ENCODE measurements at places on chromosomes 12 and 14.

GRCh38 chr14:41824441-41824840 is 217.8 kb downstream of the LRFN5 start:
- no peak for DNase-seq

DNA sequence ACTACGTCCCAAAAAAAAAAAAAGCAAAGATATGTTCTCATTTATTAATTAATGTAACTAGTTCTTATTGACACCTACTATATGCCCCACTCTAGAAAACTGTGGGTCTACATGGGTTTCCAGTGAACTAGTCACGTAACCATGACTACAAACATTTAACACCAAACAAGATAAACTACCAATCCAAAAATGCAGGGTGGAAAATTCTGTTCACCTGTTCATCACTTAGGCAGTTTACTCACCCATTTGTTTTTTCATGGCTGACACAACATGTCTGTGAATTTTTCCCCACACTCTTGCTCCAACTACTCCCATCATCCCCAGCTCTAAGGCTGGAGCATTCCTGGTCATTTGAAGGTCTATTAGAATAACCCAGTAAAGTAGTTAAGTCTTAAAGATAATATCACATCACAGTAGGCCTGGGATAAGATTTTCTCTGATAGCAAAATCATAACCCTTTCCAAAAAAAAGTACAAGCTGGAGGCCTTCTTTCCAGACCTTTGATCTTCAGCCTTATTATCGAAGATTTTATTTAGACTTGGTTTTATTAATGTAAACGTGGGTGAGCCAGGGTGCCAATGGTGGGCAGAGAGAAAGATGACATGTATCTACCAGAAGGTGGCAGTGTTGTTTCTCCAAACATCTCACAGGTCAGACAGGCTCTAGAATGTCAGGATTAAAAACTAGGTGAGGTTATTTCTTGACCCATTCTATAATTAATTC is 61.6 kb upstream of the DAAM1 start:
- DNase-seq: peak; percentile 23

DNA sequence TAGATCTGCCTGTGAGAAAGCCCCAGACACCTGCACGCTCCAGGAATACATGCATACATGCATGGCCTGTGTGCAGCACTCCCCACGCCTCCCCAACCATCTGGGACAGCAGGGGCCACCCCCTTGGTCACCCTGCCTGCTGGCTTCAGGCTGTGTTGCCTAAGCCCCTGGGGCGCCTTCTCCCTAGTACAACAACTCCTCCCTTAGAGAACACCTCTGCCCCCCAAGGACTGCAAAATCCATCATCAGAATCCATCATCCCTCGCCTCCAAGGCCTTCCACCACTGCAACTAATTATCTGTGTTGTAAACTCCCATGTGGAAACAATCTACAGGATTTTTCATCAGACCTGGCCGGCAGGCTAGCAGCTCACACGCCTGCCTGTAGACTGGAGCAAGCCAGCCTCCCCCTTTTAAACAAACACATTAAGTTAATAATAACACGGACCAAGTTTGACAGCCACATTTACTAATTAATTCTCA is 36.8 kb downstream of the ZFP36L1 start:
- no peak for DNase-seq

- DNase-seq: no peak
Observed at GRCh38 chr12:83018088-83018487, 331.4 kb downstream of the TMTC2 start.

All from naive thymus-derived CD8-positive, alpha-beta T cell (primary cell).